Tibial artery (tissue), 4 donors: ENCODE measurements at places on chromosomes 7 and 10.

DNA sequence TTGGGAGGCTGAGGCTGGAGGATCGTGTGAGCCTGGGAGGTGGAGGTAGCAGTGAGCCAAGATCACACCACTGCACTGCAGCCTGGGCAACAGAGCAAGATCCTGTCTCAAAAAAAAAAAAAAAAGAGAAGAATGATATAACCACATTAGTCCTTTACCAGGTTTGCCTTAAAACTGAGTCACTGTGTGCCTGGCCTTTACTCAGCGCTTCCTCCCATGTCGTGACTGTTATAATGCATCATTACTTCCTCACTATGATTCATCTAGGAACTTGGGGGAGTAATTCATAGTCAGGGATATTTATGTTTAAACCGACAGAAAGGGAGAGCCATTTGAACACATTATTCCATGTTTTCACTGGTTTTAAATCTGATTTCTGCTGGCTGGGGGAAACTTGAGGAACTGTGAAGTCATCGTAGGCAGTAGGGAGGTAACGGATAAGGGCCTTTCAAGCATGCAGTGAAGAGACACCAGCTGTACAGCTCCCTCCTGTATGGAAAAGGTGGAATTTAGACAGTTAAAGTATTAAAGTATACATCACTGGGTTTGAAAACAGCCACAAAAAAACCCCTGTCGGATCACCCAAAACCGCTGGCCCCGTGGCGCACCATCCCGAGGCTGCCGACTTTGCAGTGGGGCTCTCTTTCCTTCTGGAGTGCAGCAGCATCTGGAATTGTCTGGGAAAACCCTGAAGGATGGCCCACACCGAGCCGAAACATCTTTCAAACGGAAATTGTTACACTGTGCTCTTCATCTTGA, 119.8 kb downstream of the NKX6-2 start:
- no peaks in the 10 kb centered on the region for H3K4me1 ChIP-seq
- H3K27me3 ChIP-seq: no peaks in the 10 kb centered on the region
- H3K27ac ChIP-seq: no peak overlapping the region
- no peak overlapping the region for H3K4me3 ChIP-seq
- no peak for DNase-seq

- no peak for DNase-seq
- H3K27ac ChIP-seq: no peak overlapping the region
- no peaks in the 10 kb centered on the region for H3K27me3 ChIP-seq
- H3K4me1 ChIP-seq: no peaks in the 10 kb centered on the region
- H3K36me3 ChIP-seq: no peaks in the 10 kb centered on the region
- no peak overlapping the region for H3K4me3 ChIP-seq
These were observed 10.6 kb downstream of the BEND7 start for GRCh38 chr10:13518076-13518692.

DNA sequence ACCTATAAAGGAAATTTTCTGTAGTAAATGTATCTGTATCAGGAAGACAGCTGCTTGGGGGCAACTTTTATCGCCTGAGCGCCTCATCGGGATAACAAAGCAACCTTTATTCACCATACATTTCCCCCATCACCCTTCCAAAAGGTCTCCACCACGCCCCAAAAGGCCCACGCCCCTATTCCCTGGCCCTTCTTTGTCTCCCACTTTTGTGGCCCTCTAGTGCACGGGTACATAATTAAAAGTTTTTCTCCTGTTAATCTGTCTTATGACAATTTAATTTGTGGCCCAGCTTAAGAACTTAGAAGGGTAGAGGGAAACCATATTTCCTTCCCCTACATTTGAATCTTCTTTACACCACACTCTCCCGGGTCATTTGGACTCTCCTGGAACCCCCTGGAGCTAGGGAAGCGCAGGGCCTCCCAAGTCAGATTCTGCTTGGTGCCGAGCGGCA, 625 bp downstream of the RP9 start:
- H3K36me3 ChIP-seq: no peaks in the 10 kb centered on the region
- peak overlapping the region; percentile 83 for H3K27ac ChIP-seq
- no peaks in the 10 kb centered on the region for H3K27me3 ChIP-seq
- peak overlapping the region; percentile 91 for H3K4me3 ChIP-seq
- H3K4me1 ChIP-seq: no peaks in the 10 kb centered on the region
- no peak for DNase-seq

GRCh38 chr7:51351661-51352060, 35.1 kb upstream of the COBL start:
- no peak overlapping the region for H3K27ac ChIP-seq
- H3K4me1 ChIP-seq: no peaks in the 10 kb centered on the region
- no peaks in the 10 kb centered on the region for H3K36me3 ChIP-seq
- DNase-seq: no peak
- no peaks in the 10 kb centered on the region for H3K27me3 ChIP-seq

- H3K4me3 ChIP-seq: no peak overlapping the region
- no peak overlapping the region for H3K27ac ChIP-seq
These were observed 82.1 kb upstream of the IGFBP3 start for GRCh38 chr7:46003161-46003560.

GRCh38 chr7:111858331-111858730, 296.0 kb upstream of the IMMP2L start:
- no peak overlapping the region for H3K27ac ChIP-seq
- no peak for DNase-seq
- no peaks in the 10 kb centered on the region for H3K27me3 ChIP-seq
- no peak overlapping the region for H3K4me3 ChIP-seq
- H3K4me1 ChIP-seq: no peaks in the 10 kb centered on the region

- H3K4me1 ChIP-seq: no peaks in the 10 kb centered on the region
- H3K4me3 ChIP-seq: no peak overlapping the region
- peaks cover 7% of the 10 kb centered on the region for H3K27me3 ChIP-seq
- DNase-seq: peak; percentile 50
- no peaks in the 10 kb centered on the region for H3K36me3 ChIP-seq
- H3K27ac ChIP-seq: no peak overlapping the region
These were observed 25.5 kb downstream of the RAMP3 start for GRCh38 chr7:45182856-45183710.

DNA sequence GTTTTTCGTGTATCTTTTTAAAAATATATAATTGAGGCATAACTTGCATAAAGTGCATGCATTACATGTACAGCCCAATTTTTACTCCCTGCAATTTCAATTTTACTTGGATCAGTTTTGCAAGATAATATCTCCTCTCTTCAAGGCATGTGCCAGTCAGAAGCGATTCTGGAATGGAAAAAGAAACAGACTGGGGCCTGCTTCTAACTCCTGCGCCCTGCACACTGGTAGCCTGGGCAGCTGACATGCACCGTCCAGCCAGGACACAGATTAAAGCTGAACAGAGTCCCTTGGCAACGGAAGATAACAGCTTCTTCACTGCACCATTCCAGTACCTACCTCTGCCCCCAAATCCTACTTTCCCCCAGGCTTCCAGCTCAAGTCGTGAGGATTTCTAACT, 182.1 kb downstream of the FAM107B start:
- DNase-seq: no peak
- no peaks in the 10 kb centered on the region for H3K27me3 ChIP-seq
- no peaks in the 10 kb centered on the region for H3K36me3 ChIP-seq
- H3K4me1 ChIP-seq: peaks cover 3% of the 10 kb centered on the region
- no peak overlapping the region for H3K27ac ChIP-seq

DNA sequence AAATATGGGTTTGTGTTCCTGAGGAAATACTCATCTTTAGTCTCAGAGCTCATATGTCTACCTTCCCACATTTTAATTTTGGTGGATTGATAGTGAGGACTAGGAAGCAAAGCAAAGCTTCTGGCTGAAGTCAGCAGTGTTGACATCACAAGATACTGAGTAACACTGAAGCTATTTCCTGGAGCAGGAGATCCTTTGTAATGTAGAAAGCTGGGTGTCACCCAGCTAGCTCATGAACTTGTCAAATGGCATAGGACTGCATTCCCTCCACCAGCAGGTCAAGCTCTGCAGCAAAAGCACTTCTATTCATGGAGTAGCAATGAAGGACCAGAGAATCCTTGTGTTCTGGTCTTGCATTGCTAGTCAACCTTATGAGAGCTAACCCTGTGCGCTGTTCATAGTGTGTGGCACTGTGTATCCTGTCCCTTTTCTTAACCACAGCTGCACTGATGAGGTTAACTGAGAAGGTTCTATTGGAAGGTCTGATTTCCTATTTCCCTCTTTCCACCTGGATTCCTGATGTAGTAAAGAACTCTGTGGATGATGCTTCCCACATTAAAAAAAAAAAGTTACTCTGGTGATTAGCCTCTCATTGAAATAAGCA, 94.8 kb upstream of the ZNF804B start:
- no peaks in the 10 kb centered on the region for H3K27me3 ChIP-seq
- H3K27ac ChIP-seq: no peak overlapping the region
- no peak overlapping the region for H3K4me3 ChIP-seq
- H3K4me1 ChIP-seq: no peaks in the 10 kb centered on the region

DNA sequence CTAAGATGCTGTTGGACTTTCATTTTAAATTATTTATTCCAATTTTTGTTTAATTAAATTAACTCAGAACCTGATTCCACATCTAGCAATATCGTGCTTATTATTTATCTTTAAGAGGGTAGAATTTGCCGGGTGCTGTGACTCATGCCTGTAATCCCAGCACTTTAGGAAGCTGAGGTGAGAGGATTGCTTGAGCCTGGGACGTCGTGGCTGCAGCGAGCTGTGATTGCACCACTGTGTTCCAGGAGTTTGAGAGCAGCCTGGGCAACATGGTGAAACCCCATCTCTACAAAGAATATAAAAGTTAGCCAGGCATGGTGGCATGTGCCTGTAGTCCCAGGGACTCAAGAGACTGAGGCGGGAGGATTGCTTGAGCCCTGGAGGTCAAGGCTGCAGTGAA, 47.8 kb downstream of the ZFAND4 start:
- H3K4me1 ChIP-seq: no peaks in the 10 kb centered on the region
- H3K27ac ChIP-seq: no peak overlapping the region
- DNase-seq: no peak
- H3K36me3 ChIP-seq: peaks cover 23% of the 10 kb centered on the region
- no peak overlapping the region for H3K4me3 ChIP-seq
- H3K27me3 ChIP-seq: no peaks in the 10 kb centered on the region

DNA sequence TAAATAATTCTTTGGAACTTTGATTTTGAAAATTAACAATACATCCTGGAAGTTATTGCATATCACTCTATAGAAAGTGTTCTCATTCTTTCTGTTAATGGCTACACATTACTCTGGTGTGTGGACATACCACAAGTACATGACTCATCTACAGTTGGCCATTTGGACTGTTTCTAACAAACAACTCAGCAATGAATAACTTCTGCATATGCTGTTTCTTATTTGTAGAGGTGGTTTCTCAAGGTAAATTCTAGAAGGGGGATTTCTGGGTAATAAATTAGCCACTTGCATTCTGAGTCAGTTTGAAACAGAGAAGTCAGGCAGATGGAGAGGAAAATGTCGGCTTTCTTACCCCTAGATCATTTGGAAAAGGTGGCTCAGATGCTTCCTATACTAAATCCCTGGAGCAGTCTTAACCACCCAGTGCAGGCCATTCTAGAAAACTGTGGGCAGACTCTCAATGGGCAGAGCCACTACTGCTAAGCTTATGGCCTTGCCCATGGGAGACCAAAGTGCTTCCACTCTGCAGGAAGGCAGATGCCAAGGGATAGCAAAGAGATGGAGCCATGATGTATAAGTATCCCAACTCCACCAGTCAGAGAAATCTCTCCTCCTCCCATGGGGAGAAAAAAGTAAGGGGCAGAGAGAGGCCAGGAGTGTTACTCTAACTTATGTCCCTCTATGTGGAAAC, 194.0 kb upstream of the PLPP4 start:
- H3K4me1 ChIP-seq: no peaks in the 10 kb centered on the region
- H3K4me3 ChIP-seq: no peak overlapping the region
- H3K27ac ChIP-seq: no peak overlapping the region
- DNase-seq: no peak
- no peaks in the 10 kb centered on the region for H3K36me3 ChIP-seq

- no peaks in the 10 kb centered on the region for H3K4me1 ChIP-seq
- no peaks in the 10 kb centered on the region for H3K27me3 ChIP-seq
- H3K36me3 ChIP-seq: no peaks in the 10 kb centered on the region
- no peak overlapping the region for H3K4me3 ChIP-seq
These were observed 7.6 kb upstream of the GRID2IP start for GRCh38 chr7:6558837-6559236.

DNA sequence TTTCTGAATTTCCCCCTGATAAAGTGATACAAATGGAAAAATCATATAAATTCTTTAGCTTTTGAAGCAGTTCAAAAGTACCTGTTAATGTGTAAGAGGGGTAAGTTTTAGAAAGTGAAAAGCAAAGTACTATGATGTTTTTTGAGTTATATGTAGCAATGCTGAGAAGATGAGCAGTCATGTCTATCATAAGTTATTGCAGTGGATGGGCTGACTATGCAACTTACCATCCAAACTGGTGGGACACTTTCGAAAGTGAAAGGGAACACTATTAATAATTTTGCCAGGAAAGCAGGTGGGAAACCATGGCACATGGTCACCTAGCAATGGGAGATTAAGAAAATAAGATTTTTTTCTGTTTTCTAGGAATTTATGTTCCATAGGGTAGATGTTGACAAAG, 4.1 kb downstream of the MINPP1 start:
- H3K27me3 ChIP-seq: no peaks in the 10 kb centered on the region
- H3K36me3 ChIP-seq: peaks cover 16% of the 10 kb centered on the region
- DNase-seq: no peak
- no peak overlapping the region for H3K27ac ChIP-seq
- H3K4me1 ChIP-seq: no peaks in the 10 kb centered on the region
- H3K4me3 ChIP-seq: no peak overlapping the region

GRCh38 chr10:50395851-50396250, 144.5 kb upstream of the ASAH2 start:
- H3K27me3 ChIP-seq: no peaks in the 10 kb centered on the region
- no peak overlapping the region for H3K27ac ChIP-seq
- H3K4me3 ChIP-seq: no peak overlapping the region
- no peaks in the 10 kb centered on the region for H3K36me3 ChIP-seq
- peaks cover 7% of the 10 kb centered on the region for H3K4me1 ChIP-seq

DNA sequence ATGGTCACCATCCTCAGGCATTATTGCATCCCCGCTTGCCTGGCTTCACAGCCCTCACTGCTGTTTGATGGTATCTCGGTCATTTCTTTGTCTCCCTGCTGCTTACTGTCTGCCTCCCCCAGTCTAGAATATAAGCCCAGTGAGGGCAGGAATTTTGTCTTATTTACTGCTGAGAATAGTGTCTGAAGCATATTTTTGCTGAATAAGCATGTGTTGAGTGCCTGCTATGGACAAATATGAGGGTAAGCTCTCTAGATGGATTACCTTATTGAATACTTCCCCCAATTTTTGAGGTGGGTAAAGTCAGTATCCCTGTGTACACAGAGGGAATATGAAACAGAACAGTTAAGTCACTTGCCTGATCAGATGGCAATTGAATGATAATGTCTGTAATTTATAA, 36.5 kb upstream of the CABCOCO1 start:
- no peak for DNase-seq
- H3K36me3 ChIP-seq: no peaks in the 10 kb centered on the region
- H3K4me1 ChIP-seq: peaks cover 22% of the 10 kb centered on the region
- H3K27me3 ChIP-seq: no peaks in the 10 kb centered on the region
- no peak overlapping the region for H3K4me3 ChIP-seq
